ENCODE measurements at places on chromosomes 3 and 15.

DNA sequence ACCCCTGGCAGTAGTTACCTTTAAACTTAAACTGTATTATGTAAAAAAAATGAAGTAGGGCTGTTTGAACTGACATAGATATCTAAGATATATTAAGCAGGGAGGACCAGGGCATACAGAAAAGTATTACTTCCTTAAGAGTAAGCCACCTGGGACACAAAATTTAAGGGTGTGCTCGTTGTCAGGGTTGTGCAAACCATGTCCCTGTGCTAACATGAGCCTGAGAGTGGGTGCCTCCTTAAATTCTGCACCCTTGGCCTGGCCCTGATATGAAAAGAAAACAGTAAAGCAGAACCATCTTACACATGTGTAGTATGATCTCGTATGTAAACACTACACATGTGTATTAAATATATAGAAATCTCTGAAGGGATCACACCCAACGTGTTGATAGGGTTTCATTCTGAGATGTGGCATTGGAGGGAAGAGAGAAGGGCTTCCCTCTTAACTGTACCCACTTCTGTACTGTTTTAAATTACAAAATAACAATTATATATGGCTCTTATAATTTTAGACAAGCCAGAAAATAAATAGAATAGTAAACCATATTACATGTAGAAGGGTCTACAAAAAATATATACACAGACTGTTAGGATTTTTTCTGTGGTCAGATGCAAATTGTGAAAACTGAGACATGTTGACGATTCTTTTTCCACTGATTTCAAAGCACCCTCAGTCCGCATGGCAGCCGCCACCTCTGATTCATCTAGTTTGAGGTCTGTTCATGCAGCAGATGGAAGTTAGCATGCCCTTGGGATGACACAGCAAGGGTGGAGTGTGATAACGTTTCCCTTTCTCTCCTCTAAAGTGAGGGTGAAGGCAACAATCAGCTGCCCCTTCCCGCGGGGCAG is 400.8 kb upstream of the PROK2 start:
- DNase-seq = no peak

DNA sequence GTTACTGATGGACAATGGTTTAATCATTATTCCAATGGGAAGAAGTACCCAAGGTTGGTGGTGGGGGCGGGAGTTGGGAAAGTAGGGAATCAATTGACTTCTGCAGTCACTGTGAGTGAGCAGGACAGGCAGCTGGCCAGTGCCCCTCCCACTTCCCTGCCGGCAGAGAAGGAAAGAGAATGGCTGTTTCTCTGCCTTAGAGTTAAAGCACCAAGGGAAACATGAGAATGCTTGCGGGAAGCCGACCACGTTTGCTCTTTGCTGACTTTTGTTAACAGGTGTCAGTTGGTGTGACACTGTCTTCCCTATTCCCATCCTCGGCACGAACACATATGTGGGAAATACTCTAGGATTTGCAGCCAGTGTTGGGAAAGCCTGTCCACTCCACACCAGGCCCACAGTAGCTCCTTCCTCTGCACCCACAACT is 33.5 kb upstream of the MFSD1 start:
- no peak for DNase-seq

DNA sequence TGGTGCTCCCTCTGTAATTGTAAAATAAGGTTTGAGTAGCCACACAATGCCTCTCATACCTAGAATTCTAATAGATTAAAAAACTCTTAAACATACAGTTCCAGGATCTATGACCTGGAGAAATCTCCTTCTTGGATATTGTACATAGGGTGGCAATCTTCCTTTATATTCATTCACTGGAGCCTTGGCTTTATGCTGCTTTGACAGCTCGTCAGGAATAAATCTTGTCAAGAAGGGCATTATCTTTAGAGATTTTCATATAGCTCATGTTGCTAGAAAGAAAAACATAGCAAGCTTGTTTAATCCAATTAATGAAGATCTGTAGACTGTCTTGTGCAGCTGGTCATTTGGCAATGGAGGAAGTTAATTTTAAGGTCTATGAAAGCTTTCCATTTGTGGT is 131.1 kb downstream of the PYDC2 start:
- no peak for DNase-seq

GRCh38 chr3:181687190-181687589 is 24.5 kb upstream of the SOX2 start:
- DNase-seq = peak; percentile 91

DNA sequence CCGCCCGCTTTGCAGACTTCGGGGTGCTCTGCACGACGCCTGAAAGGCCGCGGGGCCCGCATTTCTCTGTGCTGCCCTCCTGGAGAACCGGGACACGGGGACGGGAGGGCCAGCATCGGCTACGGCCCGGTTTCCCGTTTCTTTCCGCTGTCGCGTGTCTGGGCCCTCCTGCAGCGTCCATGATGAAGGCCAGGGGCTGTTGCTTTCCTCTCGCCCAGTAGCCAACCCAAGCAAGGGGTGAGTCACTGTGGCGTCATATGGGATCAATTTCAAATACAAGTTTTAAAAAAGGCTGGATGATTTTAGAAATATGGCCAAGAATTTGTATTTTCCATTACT is 435 bp downstream of the SLC35G2 start:
- DNase-seq = peak; percentile 44

- no peak for DNase-seq
Observed at GRCh38 chr15:79769069-79769481, 127.7 kb downstream of the MTHFS start.

DNA sequence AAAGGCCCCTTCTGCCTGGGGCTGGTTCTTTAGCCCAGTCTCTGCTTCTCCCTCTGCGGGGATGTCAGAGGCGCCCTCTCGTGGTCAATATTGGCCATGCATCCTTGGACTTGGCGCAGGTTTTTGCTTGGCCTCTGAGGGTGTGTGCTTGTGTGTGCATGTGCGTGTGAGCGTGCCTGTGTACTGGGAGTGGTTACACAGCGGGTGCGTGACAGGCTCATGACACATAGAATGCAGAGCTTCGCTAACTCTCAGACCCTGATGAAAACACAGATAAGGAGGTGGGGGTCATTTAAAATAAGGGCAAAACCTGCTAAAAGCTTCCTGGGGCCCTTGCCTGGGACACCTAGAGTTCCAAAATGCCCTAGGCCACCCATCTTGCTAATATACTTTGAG is 160.9 kb downstream of the SMAD6 start:
- peak; percentile 96 for DNase-seq

Data from HAP-1 (cell line).